ENCODE measurements at places on chromosomes 16 and 17.

DNA sequence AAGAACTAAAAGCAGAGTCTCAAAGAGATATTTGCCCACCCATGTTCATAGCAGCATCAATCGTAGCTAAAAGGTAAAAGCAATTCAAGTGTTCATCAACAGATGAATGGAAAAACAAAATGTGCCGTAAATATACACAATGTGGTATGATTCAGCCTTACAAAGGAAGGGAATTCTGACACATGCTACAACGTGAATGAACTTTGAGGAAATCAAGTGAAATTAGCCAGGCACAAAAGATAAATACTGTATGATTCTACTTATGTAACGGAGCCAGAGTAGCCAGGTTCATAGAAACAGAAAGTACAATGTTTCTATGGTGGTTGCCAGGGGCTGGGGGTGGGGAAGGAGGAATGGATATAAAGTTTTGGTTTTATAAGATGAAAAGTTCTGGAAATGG, 57.8 kb upstream of the IL34 start:
- DNase-seq = no peak

- no peak for DNase-seq
These were observed 309.5 kb upstream of the PMFBP1 start for GRCh38 chr16:72481419-72481818.

- no peak for DNase-seq
These were observed 226.7 kb upstream of the HSBP1 start for GRCh38 chr16:83581082-83581481.

- no peak for DNase-seq
These were observed 15.4 kb downstream of the SLC25A10 start for GRCh38 chr17:81727324-81728031.

- no peak for DNase-seq
These were observed 22.6 kb upstream of the WDR45B start for GRCh38 chr17:82670661-82671450.

DNA sequence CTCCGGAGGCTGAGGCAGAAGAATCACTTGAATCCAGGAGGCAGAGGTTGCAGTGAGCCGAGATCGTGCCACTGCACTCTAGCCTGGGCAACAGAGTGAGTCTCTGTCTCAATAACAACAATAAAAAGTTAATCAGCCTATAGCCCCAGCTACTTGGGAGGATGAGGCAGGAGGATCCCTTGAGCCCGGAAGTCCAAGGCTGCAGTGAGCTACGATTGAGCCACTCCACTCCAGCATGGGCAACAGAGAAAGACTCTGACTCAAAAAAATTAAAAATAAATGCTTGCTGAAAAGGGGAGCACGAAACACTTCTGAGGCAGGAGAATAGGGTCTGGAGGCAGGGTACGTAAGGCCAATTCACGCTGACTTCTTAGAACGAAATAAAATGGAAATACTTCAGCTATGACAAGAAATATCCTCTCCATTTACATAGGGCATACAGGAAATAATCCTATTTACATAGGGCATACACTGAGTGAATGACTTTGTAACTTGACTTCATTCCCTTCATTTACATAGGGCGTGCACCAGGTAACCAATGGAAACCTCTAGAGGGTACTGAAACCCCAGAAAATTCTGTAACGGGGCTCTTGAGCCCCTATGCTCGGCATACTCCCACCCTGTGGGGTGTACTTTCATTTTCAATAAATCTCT, 3.2 kb upstream of the PRPSAP1 start:
- DNase-seq = no peak

DNA sequence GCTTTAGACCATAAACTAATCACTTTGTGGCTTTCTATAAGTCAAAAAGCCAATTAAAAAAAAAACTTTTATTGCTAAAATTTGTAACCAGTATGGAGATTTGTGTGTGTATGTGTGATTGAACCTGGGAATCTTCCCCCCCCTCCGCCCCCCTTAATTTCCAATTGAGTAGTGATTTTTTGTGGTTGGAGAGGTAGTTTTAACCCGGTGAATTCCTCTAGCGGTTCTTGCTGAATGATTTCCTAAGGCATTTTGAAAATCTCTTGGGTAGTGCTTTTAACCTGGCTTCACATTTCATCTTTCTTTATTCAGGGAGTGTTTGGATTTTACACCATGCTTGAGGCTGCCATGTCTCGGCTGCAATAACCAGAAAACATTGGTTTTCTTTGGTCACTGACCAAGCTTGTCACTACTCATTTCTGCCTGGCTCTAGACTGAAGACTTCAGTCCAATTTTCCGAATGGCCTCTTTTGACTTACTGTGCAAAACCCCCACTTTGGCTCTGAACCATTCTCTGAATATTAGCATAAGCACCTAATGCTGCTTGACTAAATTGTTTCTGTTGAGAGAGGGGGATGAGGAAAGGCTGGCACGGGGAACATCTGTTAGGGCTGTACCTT, 35.6 kb downstream of the PRKCA start:
- no peak for DNase-seq

DNA sequence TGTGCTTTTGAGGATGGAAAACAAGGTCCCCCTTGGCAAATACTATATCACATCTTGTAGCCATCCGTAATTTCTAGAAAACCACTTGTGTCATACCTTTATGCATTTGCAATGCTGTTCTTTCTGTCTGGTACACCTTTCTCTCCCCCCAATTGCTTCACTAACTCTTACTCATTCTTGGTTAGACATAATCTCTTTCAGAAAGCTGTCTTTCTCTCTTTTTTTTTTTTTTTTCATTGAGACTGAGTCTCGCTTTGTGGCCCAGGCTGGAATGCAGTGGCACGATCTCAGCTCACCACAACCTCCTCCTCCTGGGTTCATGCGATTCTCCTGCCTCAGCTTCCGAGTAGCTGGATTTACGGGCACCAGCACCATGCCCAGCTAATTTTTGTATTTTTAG, 94.9 kb upstream of the C17orf78 start:
- no peak for DNase-seq

DNA sequence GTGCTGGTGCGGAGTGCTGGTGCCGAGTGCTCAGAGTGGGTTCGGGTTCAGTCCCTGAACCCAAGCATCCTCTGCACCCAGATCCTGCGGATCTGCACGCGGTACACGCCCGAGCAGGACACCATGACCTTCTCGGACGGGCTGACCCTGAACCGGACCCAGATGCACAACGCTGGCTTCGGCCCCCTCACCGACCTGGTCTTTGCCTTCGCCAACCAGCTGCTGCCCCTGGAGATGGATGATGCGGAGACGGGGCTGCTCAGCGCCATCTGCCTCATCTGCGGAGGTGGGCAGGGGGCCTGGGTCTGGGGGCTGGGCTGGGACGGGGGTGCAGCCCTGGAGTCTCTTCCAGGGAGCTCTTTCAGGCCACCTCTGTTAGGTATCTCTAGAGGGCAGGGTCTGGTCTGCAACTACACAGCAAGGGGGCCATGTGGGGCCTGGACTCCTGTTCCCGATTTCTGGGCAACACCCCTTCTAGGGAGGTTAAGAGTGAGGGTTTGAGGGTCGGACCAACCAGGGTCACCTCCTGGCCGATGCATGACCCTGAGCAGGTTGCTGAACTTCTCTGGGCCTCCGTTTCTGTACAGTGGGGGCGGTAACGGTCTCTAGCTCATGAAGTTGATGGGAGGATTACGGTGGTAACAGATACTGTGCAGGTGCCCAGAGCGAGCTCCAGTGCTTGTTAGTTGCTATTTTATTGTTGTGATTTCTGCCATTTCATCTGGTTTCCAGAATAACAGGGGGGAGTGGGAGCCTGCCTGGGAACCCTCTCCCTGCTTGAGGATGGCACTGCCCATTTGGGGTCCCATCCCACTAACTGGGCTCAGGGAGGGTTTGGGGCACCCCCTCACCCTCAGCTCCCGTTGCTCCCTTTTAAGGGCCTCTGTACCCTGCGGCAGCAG, 10.1 kb downstream of the GJD3 start:
- no peak for DNase-seq

DNA sequence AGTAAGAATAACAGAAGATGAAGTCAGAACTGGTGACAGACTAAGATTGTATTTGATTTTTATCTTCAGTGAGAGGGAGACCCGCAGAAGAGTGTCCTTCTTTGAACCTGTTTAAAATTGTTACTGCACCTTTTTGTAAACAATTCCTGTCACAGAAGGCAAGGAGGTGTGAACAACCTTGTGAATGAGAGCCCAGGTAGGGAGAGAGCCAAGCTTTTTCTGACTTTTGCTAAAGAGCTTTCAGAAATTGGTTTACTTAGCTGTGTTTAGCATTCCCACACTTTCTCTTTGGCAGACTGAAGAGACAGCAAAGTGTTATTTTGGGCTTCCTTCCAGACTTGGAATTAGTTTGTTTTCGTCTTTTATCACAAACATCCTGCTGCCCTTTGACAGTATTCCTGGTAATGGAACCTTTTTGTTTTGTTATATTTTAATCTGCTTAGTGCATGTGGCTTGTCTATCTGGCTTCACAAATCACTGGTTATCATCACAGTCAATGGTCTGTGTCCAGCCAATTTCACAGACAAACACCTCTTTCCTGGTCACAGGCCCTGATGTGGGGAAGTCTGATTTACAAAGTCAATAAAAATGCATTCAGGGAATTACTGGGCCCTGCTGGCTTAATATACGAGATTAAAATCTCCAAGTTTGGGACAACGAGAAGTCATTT, 85.7 kb upstream of the HS3ST2 start:
- no peak for DNase-seq

All from activated naive CD8-positive, alpha-beta T cell treated with anti-CD3 and anti-CD28 coated beads, Interleukin-2, amount 50 U/mL, for 24 hours (primary cell).